Cortex of kidney (tissue), 1 donor: ENCODE measurements at places on chromosomes 3 and 15.
A peak's percentile ranks its signal among the peaks of the same experiment; 100 is the strongest.

DNA sequence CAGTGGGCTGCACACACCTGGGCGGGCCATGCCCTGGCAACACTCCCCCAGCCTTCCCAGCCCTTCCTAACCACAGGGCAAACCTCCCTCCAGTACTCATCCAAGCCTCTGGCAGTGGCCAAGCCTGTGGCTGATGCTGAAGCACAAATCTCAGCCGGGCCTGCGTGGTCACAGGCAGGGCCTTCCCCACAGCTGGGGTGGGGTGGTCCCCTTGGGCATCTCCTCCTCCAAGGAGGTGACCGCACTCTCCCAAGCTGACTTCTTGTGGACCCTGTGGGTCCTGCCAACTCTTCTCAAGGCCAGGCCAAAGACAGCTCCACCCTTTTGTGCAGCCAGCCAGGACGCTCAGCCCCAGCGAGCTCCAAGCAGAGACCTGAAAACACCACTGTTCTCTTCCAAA is 21.4 kb downstream of the GRAMD2A start:
- DNase-seq: no peak

GRCh38 chr15:75731248-75732151 is 18.9 kb upstream of the CSPG4 start:
- DNase-seq: no peak

- DNase-seq: no peak
These were observed 8.8 kb upstream of the CPOX start for GRCh38 chr3:98602078-98602678.

GRCh38 chr3:186320862-186321568 is 41.0 kb downstream of the DGKG start:
- DNase-seq: no peak

- DNase-seq: no peak
These were observed 1.3 kb upstream of the IL16 start for GRCh38 chr15:81195339-81195864.

DNA sequence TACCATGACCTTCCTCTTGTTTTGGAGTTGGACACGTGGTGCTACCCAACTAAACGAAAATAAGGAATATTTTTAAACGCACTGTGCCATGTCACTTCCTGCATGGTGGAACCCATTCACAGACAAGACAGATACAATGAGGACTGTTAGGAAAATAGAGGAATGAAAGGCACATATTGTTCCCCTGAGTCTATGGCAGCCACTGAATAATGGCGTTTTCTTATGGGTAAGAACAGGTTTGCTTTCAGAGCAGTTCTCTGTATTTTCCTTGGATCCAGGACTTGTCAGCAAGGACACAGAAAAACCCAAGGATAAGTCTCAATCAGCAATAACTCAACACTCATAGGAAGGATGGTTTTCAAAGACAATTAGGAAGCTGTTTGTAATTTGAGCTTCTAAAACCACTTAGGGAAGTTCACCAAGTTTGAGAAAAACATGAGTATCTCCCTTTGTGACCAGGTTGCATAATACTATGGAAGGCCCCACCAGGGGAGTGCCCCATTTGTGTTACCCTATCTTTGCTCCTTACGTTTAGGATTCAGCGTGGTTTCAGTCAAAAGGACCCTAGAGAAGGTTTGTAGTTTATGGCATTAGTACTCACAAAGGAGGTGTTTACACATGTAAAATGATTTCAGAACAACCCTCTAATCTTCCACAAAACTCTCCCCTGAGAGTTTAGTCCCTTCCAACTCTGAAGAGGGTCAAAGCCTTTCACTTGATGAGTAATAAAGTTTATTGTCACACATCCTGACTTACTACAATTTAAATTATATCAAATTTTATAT is 487.2 kb upstream of the ATP11B start:
- DNase-seq: no peak

- no peak for DNase-seq
These were observed 531 bp downstream of the LZTFL1 start for GRCh38 chr3:45841420-45841756.

DNA sequence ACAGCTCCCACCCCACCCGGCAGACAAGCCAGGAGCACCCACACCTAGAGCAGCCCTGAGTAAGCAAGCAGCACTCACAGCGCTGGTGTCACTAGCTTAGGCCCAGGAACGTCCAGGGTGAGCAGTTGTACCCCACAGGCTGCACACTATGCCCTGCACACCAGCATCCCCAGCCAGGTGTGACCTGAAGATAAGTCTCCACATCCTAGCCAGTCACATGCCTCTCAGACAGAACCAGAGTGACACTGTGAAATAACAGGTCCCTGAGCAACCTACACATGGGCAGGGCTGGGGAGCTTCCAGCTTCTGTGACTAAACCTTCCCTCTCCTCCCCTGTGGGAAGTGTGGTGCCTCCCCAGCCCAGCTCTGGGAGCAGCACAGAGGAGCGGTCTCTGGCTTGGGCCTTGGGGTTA is 253.6 kb downstream of the UACA start:
- DNase-seq: no peak

- DNase-seq: no peak
These were observed 960 bp downstream of the THBS1 start for GRCh38 chr15:39581793-39582285.

- no peak for DNase-seq
These were observed 2.1 kb downstream of the LARP6 start for GRCh38 chr15:70851889-70852288.

- no peak for DNase-seq
These were observed 22.6 kb upstream of the COMMD4 start for GRCh38 chr15:75313116-75313845.

DNA sequence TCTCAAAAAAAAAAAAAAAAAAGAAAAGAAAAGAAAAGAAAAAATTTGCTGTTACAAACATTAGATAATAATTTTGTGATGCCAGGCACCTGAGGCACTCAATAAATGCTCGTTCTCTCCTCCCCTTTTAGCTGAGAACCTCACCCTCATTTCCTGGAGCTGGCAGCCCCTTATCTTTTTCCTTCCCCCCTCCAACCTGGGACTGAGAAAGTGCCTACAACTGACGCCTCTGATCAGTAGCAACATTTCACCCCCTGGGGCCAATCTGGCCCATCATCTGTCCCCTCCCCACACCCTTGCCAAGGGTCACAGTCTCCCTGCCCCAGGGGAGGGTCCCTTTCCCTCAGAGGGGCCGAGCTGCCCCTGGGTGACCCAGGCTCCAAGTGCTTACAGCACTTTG is 12.6 kb upstream of the RNU6-1 start:
- no peak for DNase-seq

- DNase-seq: no peak
These were observed at the start of gene KY for GRCh38 chr3:134650431-134651346. Gene KY, minus strand, starts transcription at chr3:134651022. Its CDS starts 62 bp downstream, at chr3:134650960.

- DNase-seq: no peak
These were observed 69.4 kb downstream of the CPN2 start for GRCh38 chr3:194281766-194282165.

GRCh38 chr15:77369168-77369567 is 50.7 kb downstream of the PEAK1 start:
- DNase-seq: no peak

GRCh38 chr3:89058371-89058770 is 49.0 kb upstream of the EPHA3 start:
- DNase-seq: no peak

- DNase-seq: no peak
These were observed 97.8 kb downstream of the IGSF11 start for GRCh38 chr3:118936811-118937210.

DNA sequence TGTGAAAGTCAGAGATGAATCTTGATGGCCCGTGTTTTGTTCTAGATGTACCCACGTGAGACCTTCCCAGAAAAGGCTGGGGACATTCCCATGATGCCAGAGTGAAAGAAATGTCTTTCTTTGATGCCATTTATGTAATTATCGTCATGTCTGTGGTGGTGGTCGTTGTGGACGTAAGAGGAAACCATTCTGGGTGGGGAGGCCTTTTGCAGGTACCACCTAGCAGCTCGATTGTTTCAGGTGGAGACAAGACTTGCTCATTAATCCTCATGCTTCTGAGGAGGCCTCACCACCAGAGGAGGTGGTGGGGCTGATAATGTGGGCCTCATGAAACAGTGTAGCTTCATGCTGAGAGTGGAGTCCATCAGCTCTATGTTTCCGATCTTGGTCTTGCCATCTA is 58.1 kb upstream of the USP3 start:
- no peak for DNase-seq

DNA sequence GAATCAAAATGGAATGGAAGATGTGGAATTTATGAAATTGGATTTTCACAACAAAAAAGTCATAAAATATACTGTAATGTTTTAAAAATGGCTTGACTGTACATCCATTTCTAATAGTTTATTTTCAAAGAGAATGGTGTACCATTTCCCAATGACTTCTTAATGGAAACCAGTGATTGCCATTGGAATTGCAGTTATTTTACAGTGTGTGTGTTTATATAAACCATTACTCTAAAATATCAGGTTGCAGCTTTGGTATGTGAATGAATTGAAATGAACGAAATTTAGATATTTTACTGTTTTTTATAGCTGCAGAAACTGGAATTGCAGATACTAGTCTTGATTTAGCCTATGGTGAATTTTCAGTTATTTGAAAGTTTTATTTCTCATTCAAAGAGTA is 165.6 kb downstream of the UBE2E2 start:
- DNase-seq: no peak

DNA sequence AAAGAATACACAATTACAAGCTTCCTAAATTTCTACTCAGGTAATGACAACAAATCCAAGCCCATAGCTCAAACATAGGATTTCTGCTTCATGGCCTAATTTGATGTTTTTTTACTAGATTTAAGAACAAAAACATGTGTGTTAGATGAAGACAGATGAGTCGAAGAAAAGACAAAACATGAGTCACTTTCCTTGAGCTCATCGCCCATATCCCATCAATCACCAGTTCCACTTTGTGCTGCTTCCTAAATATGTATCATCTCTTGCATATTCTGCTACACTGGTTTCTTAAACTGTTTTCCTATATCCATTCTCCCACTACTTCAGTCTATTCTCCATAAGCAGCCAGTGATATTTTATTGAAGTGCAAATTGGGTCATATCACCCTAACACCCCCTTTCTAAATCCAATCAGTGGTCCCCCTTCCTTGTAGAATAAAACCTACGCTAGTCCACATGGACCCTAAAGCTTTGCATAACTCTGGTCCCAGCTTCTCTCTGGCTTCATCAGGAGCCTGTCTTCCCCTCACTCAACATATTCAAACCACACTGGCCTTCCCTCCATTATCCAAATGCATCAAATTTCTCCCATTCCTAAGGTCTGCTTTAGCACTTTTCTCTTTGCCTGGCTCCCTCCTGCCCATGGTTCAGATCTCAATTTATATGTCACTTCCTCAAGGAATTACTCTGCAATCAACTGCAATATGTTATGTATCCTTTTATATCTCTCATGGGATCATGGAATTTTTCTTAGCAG is 1033.9 kb downstream of the FHIT start:
- DNase-seq: no peak

- no peak for DNase-seq
These were observed at the start of gene ZMYND10 for GRCh38 chr3:50345586-50346234. Gene ZMYND10, minus strand, starts transcription at chr3:50345732. Its CDS starts 153 bp downstream, at chr3:50345579.

DNA sequence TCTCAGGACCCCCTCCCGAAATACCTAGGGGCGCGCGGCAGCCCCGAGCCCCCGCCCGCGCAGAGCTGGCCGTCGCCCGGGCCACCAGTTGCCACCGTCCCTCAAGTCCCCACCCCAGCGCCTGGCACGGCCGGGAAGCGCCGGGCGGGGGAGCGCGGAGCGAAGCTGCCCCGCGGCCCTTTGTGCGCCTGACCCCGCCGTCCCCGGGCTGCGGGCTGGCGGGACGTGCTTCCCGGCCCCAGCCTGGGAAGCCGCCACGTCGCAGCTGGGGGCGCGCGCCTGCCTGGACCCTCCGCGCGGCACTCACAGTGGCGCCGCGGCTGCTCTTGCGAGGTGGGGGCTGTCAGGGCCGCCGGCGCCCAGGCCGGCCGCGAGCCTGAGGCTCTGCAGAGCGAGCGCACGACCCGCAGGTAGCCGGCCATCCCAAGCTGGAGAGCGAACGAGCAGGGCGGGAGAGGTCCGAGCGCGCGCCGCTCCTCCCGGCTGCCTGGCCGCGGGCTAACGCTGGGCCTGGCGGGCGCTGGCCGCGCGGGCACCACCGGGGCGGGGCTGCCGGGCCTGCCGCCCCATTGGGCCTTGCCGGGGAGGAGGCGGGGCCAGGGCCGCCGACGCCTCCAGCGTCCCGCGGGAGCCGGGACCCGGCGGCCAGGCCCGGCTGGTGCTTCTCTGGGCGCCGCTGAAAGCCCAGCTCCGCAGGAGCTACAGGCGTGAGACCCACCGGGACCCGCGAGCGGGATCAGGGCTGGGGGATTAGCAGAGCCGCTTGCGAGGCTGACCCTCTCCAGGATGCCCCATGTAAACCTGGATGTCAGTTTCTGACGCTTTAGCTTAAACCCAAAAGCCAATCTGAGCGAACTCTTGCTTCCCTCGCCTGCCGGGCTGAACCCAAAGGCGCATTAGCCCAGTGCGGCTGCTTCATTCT is at the start of gene IDH2:
IDH2 (minus strand) TSS at position 500 of the 922 bp plus-strand sequence; CDS start at position 422, 78 bp downstream.
- peak; percentile 79 for DNase-seq
